CD4-positive, alpha-beta T cell treated with Interleukin-6 for 4 hours (primary cell): ENCODE measurements at places on chromosomes 7 and 10.

GRCh38 chr10:128067691-128068397 is 58.4 kb downstream of the MKI67 start:
- DNase-seq, result no peak

GRCh38 chr7:149635561-149636329 is 137.6 kb downstream of the ZNF467 start:
- no peak for DNase-seq

DNA sequence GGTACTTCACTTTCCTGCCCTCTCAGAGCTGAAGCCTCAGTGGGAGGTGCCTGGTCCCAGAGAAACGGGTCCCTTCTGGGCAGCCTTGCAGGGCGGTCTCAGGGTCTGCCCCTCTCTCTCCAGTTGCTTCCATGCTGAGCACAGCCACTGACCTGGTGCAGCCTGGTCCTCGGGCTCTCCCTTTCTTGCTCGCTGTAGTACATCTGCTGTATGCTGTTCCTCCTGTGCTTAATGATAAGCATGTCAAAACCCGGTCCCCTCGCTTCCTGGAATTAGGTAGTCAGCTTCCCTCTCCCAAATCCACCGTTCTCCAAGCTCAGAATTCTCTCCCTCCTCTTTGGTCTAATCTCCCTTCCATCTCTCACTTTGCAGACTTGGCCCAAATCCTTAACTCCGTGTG is 11.0 kb upstream of the HPS1 start:
- DNase-seq, result no peak

GRCh38 chr7:159020987-159021386 is 123.7 kb downstream of the VIPR2 start:
- no peak for DNase-seq

GRCh38 chr7:94980418-94981142 is 73.2 kb downstream of the PPP1R9A start:
- DNase-seq, result no peak

GRCh38 chr10:118957443-118957825 is 72.1 kb upstream of the NANOS1 start:
- no peak for DNase-seq

GRCh38 chr10:24981161-24981710 is 28.8 kb upstream of the PRTFDC1 start:
- DNase-seq, result no peak

DNA sequence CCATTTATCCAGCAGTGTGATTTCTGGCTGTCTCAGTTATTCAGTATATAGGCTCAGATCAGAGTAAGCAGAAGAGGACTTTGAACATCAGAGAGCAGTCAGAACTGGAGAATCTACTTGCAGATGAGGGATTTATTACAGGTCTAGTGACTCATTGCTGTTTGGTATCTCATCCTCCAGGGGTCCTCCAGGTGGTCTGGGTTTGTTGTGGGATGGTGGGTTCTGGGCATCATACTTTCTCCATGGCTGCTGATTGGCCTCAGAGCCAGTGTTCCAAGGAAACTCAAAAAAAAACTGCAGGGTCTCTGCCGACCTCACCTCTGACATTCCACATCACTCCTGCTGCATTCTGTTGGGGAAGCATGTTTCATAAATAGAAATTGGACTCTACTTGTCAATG is 214.8 kb downstream of the CNTNAP2 start:
- no peak for DNase-seq

GRCh38 chr10:21402606-21403083 is 122.8 kb downstream of the SKIDA1 start:
- no peak for DNase-seq

- no peak for DNase-seq
Measured at GRCh38 chr10:5319863-5320262, 44.9 kb upstream of the UCN3 start.

DNA sequence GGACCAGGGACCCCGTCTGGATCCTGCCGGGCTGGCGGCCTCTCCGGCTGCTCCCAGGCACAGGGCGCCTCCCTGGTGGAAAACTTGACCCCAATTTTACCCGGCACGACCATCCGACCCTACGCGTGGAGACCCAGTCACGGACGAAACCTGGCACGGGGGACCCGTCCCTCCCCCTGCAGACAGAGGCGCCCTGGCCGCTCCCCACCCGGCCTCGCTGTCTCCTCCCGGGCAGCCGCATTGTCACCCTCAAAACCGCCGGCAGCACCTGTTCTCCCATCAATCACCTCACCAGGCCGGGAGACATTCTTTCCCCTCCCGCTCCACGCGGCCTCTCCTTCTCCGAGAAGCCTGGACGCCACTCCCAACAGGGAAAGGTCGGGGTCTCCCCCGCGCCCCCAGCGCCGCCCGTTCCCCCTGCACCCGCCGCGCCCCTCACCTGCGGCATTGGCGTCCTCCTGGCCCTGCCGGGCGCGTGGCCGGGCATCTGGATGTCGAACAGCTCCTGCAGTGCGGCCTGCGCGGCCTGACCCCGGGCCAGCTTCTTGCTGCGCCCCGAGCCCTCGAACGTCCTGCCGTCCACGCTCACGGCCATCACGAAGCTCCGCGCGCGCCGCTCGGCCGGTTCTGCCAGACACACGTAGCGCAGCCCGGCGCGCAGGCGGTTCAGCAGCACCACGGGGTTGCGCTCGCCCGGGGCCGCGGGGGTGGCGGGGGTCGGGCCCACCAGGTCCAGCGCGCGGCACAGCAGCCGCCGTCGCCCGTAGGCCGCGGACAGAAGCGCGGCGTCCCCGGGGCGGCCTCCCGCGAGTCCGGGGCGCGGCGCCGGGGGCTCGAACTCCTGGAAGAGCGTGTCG is 306.6 kb downstream of the WDR37 start:
- no peak for DNase-seq

- no peak for DNase-seq
Measured at GRCh38 chr7:158432369-158433341, 155.0 kb downstream of the PTPRN2 start.

- DNase-seq, result peak; percentile 15
Measured at GRCh38 chr10:60572511-60573194, 183.0 kb upstream of the ANK3 start.

DNA sequence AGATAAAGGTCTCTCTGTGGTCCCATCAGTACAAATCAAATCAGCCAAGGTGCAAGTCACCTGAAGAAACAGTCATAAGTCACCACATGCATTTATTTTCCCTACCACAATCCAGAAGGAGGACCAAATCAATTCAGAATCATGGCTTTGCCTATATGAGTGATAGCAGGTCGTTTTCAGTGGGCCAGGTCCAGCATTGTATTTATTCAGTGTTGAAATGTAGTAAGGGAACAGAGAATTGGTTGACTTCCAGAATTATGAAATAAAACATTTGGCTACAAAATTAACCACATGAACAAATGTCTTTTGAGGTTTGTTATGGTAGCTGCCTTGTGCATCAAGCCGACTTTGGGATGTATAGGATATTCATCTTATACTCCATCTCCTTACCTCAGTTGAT is 88.4 kb downstream of the POLR1F start:
- no peak for DNase-seq

GRCh38 chr7:104264285-104264684 is 56.5 kb upstream of the ORC5 start:
- no peak for DNase-seq

DNA sequence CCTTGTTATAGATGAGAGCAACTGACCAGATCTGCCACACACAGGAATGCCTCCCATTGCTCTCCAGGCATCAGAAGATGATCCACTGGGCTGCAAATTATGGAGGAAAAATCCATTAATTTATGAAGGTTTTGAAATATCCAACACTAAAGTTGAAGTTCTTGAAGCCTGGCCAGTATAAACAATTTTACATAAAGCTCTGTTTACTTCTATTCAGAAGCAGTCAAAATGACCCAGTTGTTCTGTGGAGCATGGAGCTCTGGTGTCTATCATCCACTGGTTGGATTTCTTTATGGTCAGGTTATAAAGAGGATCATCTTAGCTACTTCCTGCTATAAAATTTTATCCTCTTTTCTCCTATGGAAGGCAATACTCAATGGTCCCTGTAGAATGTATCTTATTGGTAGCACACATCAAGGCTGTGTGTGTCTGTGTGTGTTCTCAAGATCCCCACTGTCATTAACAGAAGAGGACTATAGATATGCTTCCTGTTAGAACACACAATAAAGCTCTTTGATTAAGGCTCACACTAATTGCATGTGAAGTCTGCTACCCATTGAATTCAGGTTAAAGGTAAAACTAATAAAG is 747.4 kb downstream of the SUGCT start:
- no peak for DNase-seq

DNA sequence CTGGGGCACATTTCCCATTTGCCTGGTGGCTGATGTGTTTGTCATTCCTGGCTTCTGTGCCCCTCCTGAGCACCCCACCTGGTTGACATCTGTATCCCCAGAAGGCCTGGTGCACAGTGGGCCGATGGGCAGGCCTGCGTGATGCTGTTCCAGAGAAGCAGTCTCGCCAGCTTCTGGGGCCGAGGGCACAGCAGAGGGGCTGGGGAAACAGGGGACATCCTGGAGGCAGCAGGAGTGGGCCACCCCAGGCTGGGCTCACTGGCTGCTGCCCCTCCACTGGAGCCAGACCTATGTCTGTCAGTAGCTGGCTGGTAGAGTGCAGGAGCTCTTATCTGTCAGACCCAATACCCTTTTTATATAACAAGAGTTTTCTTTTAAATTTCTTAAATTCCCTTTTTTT is 896 bp upstream of the MYL7 start:
- no peak for DNase-seq

DNA sequence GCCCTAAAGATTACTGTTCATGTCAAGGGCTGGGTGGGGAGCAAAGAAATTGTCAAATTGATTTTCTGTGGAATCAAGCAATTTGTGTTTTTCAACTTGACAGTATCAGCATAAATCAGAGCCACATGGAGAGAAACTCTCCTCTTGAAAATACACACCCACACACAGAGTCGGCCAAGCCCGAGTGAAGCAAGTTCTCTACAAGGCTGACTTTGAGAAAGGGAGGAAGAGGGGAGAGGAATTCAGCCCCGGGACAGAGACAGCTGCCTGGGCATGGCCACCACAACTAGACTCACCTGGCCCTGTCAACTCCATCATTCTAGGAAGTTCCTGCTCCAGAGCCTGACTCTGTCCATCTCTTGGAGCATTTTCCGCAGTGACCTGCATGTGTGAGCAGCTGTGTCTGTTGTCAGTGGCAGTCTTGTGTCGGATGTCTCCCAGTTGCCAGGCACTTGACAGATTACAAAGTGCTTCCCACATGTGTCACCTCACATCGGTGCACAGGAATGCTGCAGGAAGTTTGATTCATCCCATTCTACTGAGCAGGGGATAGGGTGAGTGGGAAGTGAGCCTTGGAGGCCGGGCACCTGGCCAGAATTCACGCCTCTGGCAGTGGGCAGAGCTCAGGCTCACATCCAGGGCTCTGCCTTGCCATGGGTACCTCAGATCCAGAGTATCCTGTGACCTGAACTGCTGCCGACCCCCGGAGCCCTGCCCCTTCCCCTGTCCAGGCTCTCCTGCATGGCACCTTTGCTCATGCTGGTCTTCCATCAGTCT is 37.9 kb downstream of the ADAM12 start:
- DNase-seq, result no peak

DNA sequence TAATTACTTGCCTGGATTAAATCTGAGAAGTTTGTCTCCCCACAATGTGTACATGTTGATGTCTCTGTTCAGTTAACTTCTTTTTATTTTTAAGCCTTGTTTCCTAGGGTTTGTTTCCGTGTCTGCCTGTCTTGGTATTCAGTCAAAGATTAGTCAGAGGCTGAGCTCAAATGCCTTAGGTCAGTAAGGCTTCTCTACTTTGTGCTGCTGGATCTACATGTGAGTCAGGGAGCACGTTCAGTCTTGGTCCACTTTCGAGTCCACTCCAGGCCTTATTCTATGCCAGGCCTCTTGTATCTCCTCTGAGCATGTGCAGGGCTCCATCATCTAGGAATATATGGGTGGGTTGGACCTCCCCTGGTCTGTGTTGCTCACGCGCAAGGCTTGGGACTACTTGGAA is 93.3 kb upstream of the FZD8 start:
- no peak for DNase-seq

DNA sequence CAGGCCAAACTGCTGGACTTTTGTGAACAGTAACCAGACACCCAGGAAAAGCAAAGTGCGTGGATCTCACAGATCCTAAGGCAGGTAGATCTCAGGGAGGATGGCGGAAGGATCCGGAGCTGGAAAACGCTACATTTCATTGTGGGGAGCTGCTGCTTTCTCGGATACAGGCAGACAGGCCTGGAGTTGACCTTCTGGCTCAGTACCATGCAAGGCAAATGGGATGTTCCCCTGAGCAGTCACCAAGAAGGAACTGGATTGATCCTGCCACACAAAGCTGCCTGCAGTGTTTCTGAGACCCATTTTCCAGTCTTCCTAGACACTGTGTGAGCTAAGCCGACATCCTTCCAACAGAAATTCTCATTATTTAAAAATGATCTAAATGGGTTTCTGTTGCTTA is 65.5 kb downstream of the ZRANB1 start:
- no peak for DNase-seq

- no peak for DNase-seq
Measured at GRCh38 chr7:66140924-66141323, 26.3 kb downstream of the CRCP start.

DNA sequence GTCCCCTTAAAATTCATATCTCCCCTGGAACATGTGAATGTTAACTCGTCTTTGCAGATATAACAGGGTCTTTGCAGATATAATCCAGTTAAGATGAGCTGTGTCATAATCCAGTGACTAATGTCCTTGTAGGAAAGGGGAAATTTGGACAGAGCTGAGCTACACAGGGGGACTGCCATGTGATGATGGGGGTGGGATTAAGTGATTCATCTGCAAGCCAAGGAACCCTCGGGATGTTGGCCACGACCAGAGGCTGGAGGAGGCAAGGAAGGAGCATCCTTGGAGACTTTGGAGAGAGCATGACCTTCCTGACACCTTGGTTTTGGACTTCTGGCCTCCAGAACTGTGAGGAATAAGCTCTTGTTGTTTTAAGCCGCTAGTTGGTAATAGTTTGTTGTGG is 153.9 kb upstream of the PCBD1 start:
- no peak for DNase-seq

DNA sequence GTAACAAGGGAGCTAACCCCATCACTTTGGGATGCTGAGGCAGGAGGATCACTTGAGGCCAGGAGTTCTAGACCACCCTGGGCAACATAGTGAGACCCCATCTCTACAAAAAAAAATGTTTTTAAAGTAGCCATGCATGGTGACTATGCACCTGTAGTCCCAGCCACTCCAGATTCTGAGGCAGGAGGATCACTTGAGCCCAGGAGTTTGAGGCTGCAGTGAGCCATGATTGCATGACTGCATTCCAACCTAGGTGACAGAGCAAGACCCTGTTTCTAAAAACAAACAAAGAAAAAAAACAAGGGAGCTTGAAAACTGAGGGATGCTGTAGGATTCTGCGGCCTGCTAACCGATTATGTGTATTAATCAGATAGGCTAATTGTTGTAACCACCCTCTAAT is 4.9 kb downstream of the KIAA1217 start:
- DNase-seq, result no peak

DNA sequence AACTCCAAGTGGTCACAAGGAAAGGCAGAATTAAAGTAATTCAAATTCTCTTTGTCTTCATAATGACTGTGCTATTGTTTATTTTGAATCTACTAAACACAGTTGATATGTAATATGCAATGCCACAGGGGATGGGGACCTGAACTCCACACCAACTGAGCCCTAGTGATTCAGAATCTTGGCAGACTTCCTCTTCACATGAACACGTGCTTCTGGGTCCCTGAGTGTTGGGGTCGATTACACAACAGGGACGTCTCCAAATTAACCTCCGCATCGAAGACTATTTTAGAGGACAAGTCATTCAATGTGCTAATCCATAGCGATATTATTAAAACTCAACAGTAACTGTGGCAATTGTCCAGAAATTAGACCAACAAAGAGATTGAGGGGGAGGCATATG is 95.3 kb upstream of the CARD11 start:
- DNase-seq, result no peak
